ENCODE measurements at places on chromosomes 2 and 18. TPM values are rescaled to one million over a fixed set of nuclear protein-coding genes. Genes with fewer than 3 reads are reported as not detected.

DNA sequence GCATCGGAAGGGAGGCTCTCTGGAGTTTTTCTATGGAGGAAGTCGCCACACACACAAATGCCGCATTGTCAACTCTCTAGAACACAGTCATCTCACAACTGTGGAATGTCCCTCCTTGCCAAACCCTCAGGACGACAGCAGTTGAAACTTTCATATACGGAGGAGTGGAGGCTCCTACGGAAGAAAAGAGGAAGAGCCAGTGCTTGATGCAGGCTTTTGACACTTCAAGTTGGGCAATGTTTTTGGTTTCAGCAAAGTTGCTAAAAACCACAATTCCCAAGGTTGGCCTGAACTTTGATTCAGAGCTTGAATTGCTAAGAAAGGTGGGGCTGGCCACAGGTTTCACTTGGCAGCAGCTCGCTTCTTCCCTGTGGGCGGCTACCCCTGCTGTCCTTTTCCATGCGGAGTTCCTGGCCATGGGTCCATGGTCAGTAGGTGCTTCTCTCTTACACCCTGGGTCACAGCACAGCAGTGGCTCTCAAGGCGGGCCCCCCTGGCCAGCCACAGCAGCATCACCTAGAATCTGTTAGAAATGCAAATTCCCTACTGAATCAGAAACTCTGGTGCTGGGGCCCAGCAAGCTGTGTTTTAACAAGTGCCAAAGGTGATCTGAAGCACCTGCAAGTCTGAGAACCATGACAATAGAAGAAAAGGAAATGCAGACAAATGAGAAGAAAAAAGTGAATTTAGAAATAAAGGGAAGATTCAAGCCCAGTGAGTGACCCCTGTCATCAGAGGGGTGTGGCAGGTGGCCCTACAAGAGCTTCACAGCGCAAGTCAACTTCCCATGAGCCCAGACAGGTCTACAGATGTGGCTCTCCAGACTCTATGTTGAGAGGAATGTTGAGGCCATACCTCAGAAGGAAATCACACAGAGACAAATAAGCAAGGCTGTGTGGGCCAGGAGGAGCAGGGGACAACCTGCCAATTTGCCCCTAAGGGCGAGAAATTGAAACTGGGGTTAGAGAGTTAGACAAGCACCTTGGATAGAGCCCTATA lies 856.4 kb downstream of the RNF144A start:
- no peak for DNase-seq

The MDH1B gene
- total RNA-seq = under 0.01 TPM

- DNase-seq = no peak
Measured at GRCh38 chr2:68411397-68412126, 46.5 kb downstream of the PLEK start.

The DSEL gene
- total RNA-seq = 7.3 TPM

GRCh38 chr2:28366496-28367282 lies 26.0 kb upstream of the FOSL2 start:
- DNase-seq = no peak

DNA sequence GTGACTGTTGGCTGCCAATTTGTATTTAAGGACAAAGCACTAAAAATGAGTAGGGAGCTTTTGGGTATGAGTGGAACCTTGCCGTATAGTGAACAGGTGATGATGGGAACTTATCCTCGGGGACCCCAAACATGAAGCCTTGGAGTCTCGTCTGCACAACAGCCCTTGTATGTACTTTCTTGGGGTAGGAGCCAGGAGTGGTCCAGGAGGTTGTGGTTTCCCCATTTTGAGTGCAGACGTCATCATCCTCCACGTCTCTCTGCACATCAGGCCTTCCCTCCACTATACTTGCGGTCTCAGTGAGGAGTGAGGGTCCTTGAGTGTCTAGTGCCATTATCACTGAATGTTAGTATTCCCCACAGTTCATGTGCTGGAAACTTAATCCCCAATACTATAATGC lies 101.5 kb upstream of the HS6ST1 start:
- DNase-seq = no peak

- no peak for DNase-seq
Measured at GRCh38 chr2:3305952-3306351, 71.7 kb downstream of the EIPR1 start.

DNA sequence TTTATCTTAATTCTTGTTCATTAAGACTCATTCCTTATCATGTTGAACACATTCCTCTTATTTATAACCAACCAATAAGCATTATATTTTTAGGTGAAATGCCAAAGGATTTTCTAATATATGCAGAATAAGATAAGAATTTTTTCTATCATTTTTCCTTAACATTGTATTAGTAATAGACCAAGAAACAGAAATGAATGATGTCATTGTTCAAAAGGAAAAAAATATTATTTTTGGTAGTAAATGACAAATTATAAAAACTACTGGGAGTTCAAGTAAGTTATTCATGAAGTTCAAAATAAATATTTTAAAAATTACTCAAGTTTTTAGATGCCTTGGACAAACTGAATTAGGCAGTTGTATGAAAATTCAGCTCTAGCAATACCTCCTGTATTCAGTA lies 25.5 kb downstream of the DCAF17 start:
- no peak for DNase-seq

The CSRNP3 gene
- total RNA-seq = 0.44 TPM

The GPR35 gene
- total RNA-seq = not detected
